ENCODE measurements at places on chromosomes 2 and 18. TPM values are rescaled to one million over a fixed set of nuclear protein-coding genes. Genes with fewer than 3 reads are reported as not detected.

- no peaks in the 10 kb centered on the region for H3K4me1 ChIP-seq
- H3K4me3 ChIP-seq, result no peak overlapping the region
- DNase-seq, result no peak
- H3K27ac ChIP-seq, result no peak overlapping the region
Measured at GRCh38 chr2:149924549-149925213, 337.1 kb upstream of the MMADHC start.

DNA sequence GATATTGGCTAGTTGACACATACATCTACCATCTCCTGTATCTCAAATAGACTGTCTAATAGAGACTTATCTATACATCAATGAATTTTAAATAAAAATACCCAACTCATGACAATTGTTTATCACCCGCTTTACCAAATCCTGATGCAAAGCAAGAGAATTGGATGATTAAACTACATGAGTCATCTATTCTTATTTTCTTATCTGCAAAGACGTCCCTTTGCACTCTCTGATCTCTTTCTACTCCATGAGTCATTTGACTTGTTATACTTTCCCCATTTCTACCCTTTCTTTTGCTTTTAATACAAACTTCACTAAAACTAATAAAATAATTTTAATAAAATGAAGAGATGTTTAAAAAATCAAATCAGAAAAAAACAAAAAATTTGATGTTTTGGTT, 261.7 kb upstream of the MAP2 start:
- no peaks in the 10 kb centered on the region for H3K4me1 ChIP-seq
- H3K27me3 ChIP-seq, result no peaks in the 10 kb centered on the region
- DNase-seq, result no peak
- no peak overlapping the region for H3K27ac ChIP-seq
- no peak overlapping the region for H3K4me3 ChIP-seq

GRCh38 chr2:39099870-39100728, 20.8 kb downstream of the SOS1 start:
- no peak for DNase-seq
- no peaks in the 10 kb centered on the region for H3K36me3 ChIP-seq
- H3K4me3 ChIP-seq, result no peak overlapping the region
- H3K4me1 ChIP-seq, result no peaks in the 10 kb centered on the region
- no peaks in the 10 kb centered on the region for H3K27me3 ChIP-seq

GRCh38 chr2:168105127-168105683, 142.2 kb downstream of the STK39 start:
- H3K4me1 ChIP-seq, result no peaks in the 10 kb centered on the region
- no peak overlapping the region for H3K27ac ChIP-seq
- no peak overlapping the region for H3K4me3 ChIP-seq

GRCh38 chr2:138787053-138787666, 7.0 kb upstream of the NXPH2 start:
- no peaks in the 10 kb centered on the region for H3K27me3 ChIP-seq
- H3K27ac ChIP-seq, result no peak overlapping the region
- DNase-seq, result no peak
- no peaks in the 10 kb centered on the region for H3K36me3 ChIP-seq

DNA sequence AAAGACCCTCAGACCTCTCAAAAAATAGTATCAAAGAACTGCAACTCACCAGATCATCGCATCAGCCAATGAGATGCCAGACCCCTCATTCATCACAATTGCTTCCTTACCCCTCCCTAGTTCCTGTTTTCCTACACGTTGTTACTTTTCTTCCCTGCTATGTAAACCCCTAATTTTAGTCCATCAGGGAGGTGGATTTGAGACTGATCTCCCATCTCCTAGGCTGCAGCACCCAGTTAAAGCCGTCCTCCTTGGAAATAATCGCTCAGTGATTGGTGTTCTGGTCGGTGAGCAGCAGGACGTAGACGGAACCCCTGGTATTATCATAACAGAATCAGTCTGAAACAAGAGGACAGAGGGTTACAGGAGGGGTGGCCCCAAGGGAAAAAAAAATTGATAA, 44.0 kb upstream of the MAP4K4 start:
- H3K4me1 ChIP-seq, result no peaks in the 10 kb centered on the region
- H3K27me3 ChIP-seq, result no peaks in the 10 kb centered on the region
- no peaks in the 10 kb centered on the region for H3K36me3 ChIP-seq
- H3K27ac ChIP-seq, result no peak overlapping the region
- H3K4me3 ChIP-seq, result no peak overlapping the region
- DNase-seq, result no peak

DNA sequence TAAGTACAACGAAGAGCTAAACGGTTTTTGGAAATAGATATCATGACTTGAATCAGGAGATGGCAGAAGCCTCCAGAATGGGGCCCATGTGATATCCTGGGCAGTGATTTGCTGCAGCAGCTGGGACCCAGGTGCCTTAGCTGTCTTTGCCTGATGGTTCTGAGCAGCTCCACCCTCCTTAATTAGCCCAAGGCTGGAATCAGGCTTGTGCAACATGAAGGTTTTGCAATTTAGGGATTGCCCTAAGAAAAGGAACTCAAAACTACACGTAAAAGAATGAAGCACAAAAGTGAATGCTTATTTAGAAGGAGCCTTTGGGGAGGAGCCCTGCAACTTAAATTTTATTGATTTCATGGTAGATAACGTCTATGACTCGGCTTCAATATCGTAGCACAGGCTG, 17.3 kb upstream of the CNDP2 start:
- H3K27ac ChIP-seq, result no peak overlapping the region
- no peaks in the 10 kb centered on the region for H3K27me3 ChIP-seq
- DNase-seq, result no peak
- no peaks in the 10 kb centered on the region for H3K4me1 ChIP-seq
- no peak overlapping the region for H3K4me3 ChIP-seq

DNA sequence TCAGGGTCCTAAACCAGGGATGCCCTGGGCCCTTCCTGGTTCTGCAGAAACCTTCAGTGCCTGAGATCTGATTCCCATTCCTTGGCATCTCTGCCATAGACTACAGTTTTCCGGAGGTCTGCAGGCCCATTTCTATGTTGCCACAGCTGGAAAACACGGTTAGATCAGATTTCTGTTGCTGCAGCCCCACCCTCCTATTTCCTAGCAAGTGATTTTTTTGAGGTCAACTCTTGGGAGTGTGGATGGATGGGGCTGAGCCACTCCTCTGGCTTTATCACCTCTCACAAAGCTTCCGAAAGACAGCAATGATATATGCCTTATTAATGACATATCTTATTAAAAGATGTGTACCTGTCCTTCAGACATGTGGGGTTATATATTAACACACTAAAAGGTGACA, 56.3 kb downstream of the ZAP70 start:
- no peak overlapping the region for H3K4me3 ChIP-seq
- H3K27ac ChIP-seq, result no peak overlapping the region
- H3K27me3 ChIP-seq, result no peaks in the 10 kb centered on the region
- H3K36me3 ChIP-seq, result peaks cover 14% of the 10 kb centered on the region

GRCh38 chr2:40213071-40213470, 238.8 kb downstream of the SLC8A1 start:
- peaks cover 10% of the 10 kb centered on the region for H3K4me1 ChIP-seq
- H3K27me3 ChIP-seq, result no peaks in the 10 kb centered on the region
- no peak for DNase-seq
- H3K27ac ChIP-seq, result no peak overlapping the region

GRCh38 chr2:231611273-231612108, 18.8 kb downstream of the TEX44 start:
- H3K36me3 ChIP-seq, result no peaks in the 10 kb centered on the region
- DNase-seq, result peak; percentile 84
- H3K4me1 ChIP-seq, result 0 out of 2 replicates have a peak, but pooled peaks cover 2% of the 10 kb centered on the region
- H3K4me3 ChIP-seq, result peak overlapping the region; percentile 52

- H3K36me3 ChIP-seq, result no peaks in the 10 kb centered on the region
- H3K4me1 ChIP-seq, result peaks cover 4% of the 10 kb centered on the region
Measured at GRCh38 chr18:12302391-12303147, 5.5 kb upstream of the TUBB6 start.

DNA sequence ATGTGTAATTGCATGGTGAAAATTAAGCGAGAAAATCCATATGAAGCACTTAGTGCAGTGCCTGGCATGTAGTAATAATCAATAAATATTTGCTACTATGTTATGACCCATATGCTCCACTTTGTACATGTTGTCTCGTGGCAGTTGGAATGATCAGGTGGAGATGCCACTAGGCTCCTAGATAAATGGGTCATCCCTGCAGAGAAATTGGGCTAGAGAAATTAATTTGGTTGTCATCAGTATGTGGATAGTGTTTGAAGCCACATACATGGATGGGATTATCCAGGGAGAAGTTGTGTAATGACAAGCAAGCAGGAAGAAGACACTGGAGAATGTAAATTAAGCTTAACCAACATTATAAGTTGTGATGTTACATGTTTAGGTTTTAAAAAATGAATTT, 33.0 kb downstream of the ACYP2 start:
- no peaks in the 10 kb centered on the region for H3K4me1 ChIP-seq
- DNase-seq, result no peak
- no peak overlapping the region for H3K27ac ChIP-seq
- H3K4me3 ChIP-seq, result no peak overlapping the region
- no peaks in the 10 kb centered on the region for H3K36me3 ChIP-seq

DNA sequence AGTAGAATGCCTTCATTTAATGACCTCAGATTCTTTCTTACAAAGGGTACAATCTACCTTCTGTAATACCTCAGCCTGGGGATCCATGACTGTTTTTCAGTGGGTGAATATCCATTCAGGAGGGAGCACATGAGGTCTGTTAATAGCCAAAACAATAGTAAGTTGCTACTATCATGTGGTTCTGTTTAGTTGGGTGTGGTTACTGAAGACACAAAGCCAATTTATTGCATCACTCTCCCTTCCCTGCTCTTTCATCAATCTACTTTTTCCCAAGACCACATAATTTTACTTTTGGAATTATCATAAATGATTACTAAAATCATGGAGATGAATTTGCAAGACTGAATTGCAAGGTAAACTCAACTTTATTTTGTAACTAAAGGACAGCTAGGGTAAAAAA, 254.2 kb downstream of the GALNT13 start:
- no peaks in the 10 kb centered on the region for H3K27me3 ChIP-seq
- no peak overlapping the region for H3K4me3 ChIP-seq
- no peak overlapping the region for H3K27ac ChIP-seq
- H3K36me3 ChIP-seq, result peaks cover 6% of the 10 kb centered on the region

GRCh38 chr2:45825001-45825651, 173.7 kb downstream of the PRKCE start:
- DNase-seq, result no peak
- H3K4me1 ChIP-seq, result no peaks in the 10 kb centered on the region
- peaks cover 6% of the 10 kb centered on the region for H3K36me3 ChIP-seq

GRCh38 chr2:25349397-25349796, 7.7 kb upstream of the DNMT3A start:
- H3K36me3 ChIP-seq, result no peaks in the 10 kb centered on the region
- H3K4me1 ChIP-seq, result no peaks in the 10 kb centered on the region
- no peak for DNase-seq
- H3K27me3 ChIP-seq, result no peaks in the 10 kb centered on the region
- no peak overlapping the region for H3K27ac ChIP-seq

DNA sequence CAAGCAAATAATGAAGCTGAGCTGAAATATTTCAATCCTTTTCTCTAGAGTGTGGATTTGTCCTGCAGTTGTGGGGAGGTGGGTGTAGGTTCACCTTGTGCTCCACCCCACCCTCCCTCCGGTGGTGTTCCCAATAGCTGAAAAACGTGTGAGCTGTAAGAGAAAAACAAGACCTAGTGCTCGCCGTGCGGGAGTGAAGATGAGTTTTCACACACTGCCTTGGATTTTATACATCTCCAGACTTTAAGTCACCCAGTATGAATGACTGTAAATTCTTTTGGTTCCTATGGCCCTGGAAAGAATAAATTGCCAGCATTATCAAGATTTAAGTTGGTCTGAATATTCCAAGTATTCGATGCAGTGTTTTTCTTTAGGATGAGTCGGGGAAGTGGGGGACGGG, 1.9 kb upstream of the SOX11 start:
- H3K4me1 ChIP-seq, result no peaks in the 10 kb centered on the region
- H3K36me3 ChIP-seq, result peaks cover 4% of the 10 kb centered on the region
- no peaks in the 10 kb centered on the region for H3K27me3 ChIP-seq
- DNase-seq, result no peak
- H3K4me3 ChIP-seq, result peak overlapping the region; percentile 97
- H3K27ac ChIP-seq, result no peak overlapping the region

DNA sequence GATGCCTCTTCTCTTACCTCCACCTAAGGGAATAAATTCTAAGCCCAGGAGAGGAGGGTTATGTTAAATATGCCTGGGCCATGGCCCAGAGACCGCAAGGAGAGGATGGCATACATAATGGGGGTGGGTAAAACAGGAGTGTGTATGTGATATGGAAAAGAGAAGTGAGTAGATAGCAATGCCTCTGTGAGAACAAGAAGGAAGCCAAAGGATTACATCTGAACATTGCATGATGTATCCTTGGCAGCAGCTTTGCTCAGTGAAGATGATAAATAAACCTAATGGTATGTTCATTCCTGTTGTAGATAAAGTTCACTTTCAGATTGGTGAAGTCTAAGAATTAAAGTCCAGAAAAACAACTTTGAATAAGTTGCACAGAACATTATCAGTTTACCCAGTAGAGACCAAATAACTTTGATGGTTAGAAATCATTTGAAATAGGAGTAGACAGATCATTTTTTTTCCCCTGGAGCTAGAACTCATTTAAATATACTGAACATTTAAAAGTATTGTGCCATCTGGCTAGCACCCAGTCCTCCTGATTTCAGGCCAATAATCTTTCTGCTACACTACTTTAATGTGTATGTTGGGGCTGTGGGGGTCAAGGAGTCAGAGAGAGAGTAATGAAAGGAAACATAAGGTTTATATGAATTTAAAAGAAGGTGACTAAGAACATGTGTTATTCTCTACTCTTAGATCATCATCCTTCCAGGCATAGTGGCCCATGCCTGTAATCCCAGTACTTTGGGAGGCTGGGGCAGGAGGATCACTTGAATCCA, 231.7 kb downstream of the PARD3B start:
- no peak for DNase-seq
- no peaks in the 10 kb centered on the region for H3K27me3 ChIP-seq
- H3K4me3 ChIP-seq, result no peak overlapping the region
- H3K36me3 ChIP-seq, result no peaks in the 10 kb centered on the region

HOXD8 gene
- total RNA-seq, result not detected

ALPP gene
- 0.20 TPM for total RNA-seq

MAP4K3 gene
- 34.6 TPM for total RNA-seq

KCNJ3 gene
- not detected for total RNA-seq

KCNS3 gene
- 7.2 TPM for total RNA-seq

UGT1A8 gene
- not detected for total RNA-seq

RND3 gene
- 62.6 TPM for total RNA-seq

FSHR gene
- total RNA-seq, result not detected

ARHGEF33 gene
- total RNA-seq, result 0.92 TPM

ATP5F1A gene
- 625 TPM for total RNA-seq

GALNT13 gene
- total RNA-seq, result 6.7 TPM

CRIM1 gene
- total RNA-seq, result 27.0 TPM

LDLRAD4 gene
- 1.8 TPM for total RNA-seq

Data from H9 (cell line).